ENCODE measurements at places on chromosomes 7 and 10.

DNA sequence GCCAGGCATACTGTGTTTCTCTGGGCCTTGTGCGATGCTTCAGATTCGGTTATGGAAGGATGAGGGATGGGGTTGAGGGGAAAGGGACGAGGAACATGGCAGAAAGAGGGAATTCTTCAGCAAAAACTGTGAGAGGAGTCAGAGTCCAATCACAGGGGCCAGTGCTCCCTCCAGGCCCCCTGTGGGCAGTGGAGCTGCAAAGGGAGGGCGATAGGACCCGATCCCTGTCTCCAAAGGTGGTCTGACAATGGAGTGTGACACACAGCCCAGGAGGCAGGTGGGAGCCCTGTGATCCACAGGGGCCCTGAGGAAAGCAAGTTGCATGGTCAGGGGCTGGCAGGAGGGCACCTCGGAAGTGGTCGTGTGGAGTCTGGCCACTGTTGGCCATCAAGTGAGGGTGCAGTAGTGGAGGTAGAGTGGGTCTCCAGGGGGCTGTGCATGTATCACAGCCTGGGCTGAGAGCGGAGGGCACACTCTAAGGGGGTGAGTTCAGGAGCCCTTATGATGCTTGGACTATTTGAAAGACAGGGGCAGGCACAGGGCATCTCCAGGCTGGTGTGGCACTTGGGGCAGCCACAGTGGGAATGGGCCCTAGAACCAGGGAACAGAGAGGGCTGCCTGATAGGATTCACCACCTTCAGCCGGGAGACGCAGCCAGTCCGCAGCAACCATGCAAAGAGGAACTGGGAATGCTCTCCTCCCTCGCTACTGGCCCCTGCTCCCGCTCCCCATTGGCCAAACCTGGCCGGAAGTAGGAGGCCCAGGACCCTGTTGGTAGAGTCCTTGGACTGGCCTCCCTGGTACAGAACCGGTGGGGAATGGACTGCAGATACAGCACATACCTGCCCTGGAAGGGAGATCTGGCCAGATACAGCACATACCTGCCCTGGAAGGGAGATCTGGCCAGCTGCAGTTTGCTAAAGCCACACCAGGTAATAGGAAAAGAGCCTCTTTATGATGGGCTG, 115.9 kb downstream of the ADCY1 start:
- no peak for DNase-seq

GRCh38 chr10:86257683-86258082, 108.9 kb downstream of the GRID1 start:
- DNase-seq: no peak

DNA sequence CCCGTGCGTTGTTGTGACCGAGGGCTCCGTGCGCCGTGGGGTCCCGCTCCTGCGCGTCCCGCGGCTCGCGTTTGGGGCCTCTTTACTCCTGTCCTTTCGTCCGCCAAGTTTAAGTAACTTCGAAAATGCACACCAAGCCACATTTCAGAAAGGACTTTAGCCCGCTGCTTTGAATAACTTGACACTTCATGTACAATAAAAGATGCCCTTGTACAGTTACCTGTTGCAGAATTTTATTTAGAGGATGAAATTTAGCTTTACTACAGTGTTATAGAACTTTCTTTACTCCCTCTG, 459 bp downstream of the SUGCT start:
- no peak for DNase-seq

- no peak for DNase-seq
Measured at GRCh38 chr10:71946700-71947099, 17.5 kb upstream of the CHST3 start.

DNA sequence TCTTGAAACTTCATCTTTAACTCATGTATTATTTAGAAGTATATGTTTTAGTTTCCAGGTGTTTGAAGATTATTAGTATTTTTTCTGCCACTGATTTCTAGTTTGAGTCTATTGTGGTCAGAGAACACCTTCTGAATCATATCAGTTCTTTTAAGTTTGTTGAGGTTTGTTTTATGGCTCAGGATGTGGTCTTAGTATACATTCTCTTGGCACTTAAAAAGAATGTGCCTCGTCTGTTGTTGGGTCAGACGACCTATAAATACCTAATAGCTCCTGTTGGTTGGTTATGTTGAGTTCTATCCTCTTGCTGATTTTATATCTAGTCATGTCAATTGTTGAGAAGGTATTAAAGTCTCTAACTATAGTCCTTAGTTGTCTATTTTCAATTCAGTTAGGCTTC, 15.9 kb downstream of the TDRD1 start:
- peak; percentile 49 for DNase-seq

- no peak for DNase-seq
Measured at GRCh38 chr7:22549667-22550513, 49.9 kb upstream of the STEAP1B start.

GRCh38 chr7:55133630-55134358, 115.0 kb downstream of the EGFR start:
- DNase-seq: peak; percentile 61

DNA sequence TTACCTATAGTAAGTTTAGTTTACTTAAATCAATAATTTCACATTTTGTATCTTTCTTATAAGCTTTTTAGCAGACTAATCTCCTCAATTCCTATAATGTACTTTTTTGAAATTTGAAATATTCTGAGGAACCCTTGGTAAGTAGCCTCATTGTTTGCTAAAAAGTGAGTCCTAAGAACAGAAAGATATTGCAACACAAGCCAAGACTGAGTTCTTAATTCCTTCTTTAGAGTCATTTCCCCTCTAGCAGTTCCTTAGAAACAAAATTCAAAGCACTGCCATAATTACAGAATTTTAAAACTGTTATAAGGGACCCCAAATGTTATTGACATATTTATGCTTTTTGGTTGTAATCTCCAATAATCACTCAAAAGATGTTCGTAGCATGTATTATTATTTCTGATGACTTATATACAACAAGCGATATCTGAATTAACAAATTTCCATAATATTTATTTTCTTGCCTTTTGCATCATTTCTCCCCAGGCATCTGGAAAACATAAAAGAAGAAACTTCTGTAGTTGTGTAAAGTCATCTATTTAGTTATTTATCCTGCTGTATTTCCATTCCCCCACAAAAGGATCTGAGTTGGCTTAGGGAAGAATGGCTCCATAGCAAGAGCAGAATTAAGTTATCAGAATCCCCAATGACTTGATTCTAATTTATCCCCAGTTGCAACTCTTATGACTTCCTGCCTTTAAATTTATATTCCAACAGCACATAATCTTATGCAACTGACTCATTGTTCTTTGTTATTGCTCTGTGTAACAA, 67.8 kb downstream of the TMEM26 start:
- DNase-seq: no peak

GRCh38 chr7:132847376-132847775, 234.5 kb downstream of the CHCHD3 start:
- no peak for DNase-seq

- DNase-seq: no peak
Measured at GRCh38 chr7:14839307-14839706, 63.2 kb downstream of the DGKB start.

DNA sequence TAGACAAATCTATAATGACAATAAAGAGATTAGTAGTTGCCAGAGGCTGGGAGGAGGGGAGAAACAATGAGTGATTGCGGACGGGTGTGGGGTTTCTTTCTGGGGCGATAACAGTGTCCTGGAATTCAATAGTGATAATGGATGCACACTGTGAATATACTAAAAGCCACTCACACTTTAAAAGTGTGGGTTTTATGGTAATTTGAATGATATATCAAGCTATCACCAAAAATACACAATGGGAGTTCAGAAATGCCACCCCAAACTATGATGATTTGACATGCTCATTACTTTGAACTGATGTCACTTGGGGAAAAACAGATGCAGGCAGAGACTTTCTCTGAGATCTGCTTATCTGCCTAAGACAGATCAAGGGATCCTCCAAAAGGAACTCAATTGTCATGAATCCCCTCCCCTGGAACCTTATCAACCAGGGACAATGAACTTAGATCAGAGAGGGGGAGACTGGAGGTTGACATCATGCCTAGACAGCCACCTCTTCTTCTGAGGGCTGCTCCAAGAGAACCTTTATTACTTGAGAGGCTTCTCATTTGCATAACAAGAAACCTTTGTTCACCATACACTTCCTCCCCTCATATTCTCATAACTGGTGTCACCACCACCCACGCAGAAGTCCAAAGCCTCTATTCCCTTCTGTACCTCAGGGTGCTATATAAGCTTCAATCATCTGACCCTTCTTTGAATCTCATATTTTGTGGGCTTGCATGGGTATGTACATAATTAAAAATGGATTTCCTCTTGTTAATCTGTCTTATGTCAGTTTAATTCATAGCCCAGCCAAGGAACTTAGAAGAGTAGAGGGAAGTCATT, 14.8 kb upstream of the ZC3HAV1 start:
- no peak for DNase-seq

DNA sequence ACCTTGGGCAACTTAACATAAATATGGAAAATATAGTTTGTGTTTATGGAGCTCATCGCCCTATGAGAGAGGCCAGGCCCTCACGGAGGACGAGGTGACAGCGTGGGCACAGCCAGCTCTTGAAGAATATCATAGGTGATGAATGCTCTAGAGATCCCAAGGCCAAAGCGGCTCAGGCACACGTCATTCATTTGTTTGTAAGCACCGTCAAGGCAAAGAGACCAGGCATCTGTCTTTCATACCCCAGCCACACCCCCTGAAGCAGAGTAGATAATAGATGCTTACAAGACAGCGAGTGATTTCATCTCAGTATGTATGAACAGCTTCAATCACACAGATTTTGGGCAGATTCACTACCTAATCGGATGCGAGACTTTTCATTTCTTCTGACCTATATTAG, 242.1 kb upstream of the C7orf33 start:
- DNase-seq: no peak
